ENCODE measurements at places on chromosomes 7 and 10.

DNA sequence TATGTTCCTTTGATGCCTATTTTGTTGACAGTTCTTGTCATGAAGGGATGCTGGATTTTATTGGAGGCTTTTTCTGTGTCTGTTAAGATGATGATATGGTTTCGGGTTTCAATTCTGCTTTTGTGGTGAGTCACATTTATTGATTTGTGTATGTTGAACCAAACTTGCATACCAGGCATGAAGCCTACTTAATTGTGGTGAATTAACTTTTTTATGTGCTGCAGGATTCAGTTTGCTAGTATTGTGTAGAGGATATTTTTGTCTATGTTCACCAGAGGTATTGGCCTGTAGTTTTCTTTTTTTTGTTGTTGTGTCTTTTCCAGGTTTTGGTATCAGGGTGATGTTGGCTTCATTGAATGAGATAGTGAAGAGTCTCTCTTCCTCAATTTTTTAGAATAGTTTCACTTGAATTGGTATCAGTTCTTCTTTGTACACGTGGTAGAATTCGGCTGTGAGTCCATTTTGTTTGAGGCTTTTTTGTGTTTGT is 345.9 kb downstream of the KIF20B start:
- DNase-seq: no peak

GRCh38 chr10:59393349-59393748 is 31.0 kb upstream of the FAM13C start:
- no peak for DNase-seq

GRCh38 chr10:83522456-83522855 is 616.9 kb upstream of the GHITM start:
- no peak for DNase-seq

GRCh38 chr7:114645451-114645850 is 230.8 kb downstream of the FOXP2 start:
- DNase-seq: no peak

GRCh38 chr7:122736183-122736582 is 33.5 kb upstream of the RNF148 start:
- DNase-seq: no peak

DNA sequence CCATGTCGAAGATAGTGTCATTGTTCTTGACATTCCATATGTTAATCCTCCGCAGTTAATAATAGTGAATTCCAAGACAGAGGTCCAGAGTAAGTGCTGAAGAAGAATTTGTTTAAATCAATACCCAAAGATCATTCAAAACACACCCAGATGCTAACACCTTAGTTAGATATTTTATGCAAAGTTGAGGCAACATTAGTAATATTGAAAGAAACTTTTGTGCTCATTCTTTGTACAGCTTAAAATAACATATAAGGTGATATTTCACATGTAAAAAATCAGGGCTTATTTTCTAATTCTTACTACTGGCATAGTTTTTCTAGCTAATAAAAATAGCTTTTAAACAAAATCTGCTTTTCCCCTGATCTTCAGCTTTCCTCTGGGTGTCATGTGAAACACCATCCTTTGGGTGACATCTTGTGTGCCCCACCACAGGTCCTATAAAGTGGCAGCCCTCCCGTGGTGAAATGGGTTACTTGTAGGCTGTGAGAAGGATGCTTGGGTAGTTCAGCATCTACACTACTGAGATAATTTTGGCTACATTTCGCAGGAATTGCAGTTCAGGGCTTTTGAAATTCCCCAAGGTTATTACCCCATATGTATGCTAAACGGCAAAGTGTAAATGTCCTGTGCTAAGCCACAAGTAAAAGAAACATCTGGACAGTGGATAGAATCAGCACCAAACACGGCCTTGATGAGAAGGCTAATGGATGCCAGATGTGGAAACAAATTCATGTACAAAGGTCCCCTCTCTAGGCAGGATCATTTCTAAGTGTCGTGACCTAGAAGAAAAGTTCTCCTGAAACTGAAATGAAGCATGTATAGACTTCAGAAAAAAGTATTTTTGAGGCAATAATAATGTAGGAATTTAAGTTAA is 105.4 kb downstream of the GRM3 start:
- DNase-seq: no peak

DNA sequence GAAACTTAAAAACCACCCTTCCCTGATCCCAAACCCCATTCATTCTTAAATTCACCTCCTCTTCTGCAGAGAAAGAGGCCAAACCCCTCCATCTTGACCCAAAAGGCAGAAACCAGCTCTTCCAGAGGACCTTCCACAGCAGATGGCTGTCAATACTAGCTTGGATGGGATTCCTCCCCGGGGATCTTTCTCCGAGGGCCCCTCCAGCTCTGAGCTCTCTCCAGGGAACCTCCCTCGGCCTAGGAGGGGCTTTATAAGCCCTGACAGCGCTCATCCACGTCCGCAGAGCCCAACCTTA is 5.4 kb downstream of the TNRC18 start:
- DNase-seq: no peak

- DNase-seq: no peak
Measured at GRCh38 chr10:27646194-27646593, 99.4 kb downstream of the MKX start.

DNA sequence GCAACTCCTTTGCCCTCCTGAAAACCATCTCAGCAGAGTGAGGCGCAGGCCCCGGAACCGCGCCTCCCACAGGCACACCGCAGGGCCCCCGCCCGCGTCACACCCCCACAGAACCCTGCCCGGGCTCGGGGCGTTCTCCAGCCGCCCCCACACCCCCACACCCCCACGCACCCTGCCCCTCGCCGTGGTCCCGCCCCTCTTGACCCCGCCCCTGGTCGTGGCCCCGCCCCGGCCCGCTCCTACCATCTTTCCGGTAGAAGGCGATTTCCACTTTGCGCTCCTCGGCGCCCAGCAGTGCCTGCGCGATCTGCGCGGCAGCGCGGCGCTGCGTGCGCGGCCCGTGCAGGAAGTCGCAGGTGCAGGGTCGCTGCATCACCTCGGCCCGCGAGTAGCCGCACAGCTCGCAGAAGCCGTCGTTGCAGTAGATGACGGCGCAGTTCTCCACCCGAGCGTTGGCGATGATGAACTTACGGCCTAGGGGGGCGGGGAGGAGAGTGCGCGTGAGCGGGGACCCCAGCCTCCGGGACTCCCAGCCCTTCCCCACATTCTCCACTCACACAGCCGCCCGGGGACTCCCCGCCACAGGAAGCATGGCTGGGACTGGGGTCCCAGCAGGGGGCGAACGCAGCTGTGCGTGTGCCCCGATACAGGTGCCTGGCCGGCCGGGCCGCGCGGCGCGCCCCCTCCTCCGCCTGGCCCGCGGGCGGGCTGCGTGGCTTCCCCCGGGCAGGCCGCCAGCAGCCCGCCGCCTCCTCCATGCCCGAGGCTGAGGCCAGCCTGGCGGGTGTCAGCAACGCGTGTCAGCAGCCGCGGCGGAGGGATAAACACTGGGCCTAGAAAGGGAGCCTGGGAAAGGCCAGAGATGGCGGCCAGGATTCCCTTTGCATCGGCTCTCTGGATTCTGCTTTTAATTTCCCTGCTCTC is 3.4 kb downstream of the KCNH2 start:
- DNase-seq: no peak

DNA sequence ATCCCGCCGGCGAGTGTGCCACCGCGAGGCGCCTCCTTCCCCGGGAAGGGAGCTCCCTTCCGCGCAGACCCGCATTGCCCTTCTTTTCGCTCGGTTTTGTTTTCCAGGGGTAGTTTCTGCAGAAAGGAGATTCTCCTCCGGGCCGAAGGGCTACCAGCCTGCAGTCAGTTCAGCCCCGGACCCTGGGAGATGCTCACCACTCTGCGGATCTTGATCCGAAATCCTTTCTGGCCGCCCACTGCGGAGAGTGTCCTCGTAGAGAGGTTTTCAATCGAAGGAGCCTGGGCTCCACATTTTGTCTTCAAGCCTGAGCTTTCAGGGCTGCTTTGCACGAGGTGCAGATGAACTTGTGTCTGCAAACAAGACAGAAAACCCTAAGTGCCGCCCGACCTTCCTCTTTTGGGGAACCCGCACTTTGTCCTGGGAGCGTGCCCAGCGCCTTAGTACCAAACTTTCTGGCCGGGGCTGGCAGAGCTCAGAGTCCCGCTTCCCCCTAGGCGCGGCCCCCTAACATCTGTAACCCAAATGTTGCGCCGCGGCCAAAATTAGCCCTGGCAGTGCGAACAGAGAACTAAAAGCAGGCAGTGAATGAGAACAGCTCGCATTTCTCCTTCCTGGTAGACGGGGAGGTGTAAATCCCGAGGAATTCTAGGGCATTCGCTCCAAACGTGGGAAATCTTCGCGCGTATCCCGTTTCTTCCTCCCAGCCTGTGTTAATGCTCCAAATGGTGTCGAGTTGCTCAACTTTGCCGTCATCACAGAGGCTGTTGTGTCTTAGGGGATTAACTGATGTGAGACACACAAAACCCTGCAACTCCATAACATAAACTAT is 6.7 kb upstream of the EN2 start:
- no peak for DNase-seq

DNA sequence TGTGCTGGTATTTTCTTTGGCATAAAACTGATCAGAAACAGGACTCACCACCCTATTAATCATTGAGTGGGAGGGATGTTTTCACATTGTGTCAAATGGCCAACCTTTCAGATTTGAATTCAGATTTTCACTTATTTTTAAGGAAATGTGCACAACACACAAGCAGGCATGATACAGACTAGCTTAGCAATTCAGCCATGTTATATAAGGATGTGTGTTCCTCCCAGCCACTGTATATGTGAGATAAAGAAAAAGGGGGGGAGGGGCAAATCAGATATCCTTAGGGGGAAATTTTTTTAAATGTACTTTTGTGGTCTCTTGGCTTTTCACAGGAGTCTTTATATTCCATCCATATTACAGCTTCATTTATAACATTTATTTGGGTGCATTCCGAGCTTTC is 3.1 kb downstream of the GAD2 start:
- DNase-seq: no peak

GRCh38 chr7:50837965-50838364 is 55.3 kb upstream of the GRB10 start:
- no peak for DNase-seq

All from fibroblast of the conjunctiva (primary cell).